ENCODE measurements at places on chromosomes 1 and 21.

DNA sequence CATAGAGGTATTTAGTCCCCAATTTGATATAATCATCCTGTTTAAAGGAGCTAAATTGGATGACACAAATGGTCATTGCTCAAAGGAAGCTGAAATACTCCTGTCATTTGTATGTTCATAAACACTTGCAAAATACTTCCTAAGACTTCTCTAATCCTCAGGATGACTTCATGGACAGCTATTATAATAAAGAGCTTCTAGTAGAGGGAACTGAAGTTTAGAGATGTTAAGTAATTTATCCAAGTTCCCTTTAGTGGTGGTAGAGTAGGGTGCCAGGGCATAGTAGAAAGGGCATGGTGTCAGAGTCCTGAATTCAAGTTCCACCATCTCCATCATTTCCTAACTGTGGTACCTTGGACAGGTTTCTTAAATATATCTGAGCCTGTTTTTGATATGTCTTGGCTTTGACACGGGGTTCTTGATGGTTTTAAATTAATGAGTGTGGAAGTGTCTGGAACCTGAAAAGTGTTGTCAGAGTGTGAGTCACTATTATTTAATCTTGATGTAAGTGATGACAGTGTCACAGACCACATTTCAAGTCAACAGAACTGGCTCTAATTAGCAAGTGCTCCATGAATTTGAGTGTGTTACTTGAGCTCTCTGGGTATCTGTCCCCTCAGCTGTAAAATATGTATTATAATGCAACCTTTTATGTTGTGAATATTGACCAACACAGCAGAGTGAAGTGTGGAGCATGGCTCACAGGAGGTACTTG lies 12.1 kb upstream of the GBP6 start:
- DNase-seq: no peak

GRCh38 chr1:156108664-156109241 lies 5.8 kb upstream of the LMNA start:
- DNase-seq: no peak

- DNase-seq: no peak
Measured at GRCh38 chr1:6350416-6351088, 43.0 kb downstream of the ACOT7 start.

- DNase-seq: no peak
Measured at GRCh38 chr1:57214951-57215575, 208.8 kb downstream of the DAB1 start.

- DNase-seq: peak; percentile 71
Measured at GRCh38 chr1:241688940-241689368, 36.9 kb downstream of the WDR64 start.

- DNase-seq: no peak
Measured at GRCh38 chr1:208154679-208155642, 89.2 kb downstream of the PLXNA2 start.

GRCh38 chr1:169003864-169004516 lies 102.5 kb upstream of the ATP1B1 start:
- DNase-seq: peak; percentile 23

DNA sequence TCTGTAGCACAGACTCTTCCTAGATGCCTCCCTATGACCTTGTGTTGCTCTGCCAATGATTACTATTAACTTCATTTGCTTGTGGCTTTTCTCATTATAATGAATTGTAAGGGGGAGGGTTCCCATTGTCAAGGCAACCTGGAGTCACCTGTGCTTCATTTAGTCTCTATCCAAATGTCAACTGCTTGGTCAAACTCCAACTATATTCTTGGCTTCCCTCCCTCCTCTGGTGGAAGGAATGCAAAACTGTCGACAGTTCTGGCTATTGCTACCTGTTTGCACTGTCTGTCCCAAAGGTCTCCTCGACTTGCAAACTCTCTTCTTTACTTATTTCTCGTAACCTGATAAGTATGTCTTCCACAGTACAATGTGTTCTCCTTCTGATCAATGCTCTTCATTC lies 100.3 kb downstream of the CACNA1E start:
- no peak for DNase-seq

- no peak for DNase-seq
Measured at GRCh38 chr21:43961382-43961909, 50.7 kb upstream of the TRAPPC10 start.

GRCh38 chr1:184684285-184685074 lies 70.2 kb downstream of the EDEM3 start:
- DNase-seq: no peak

DNA sequence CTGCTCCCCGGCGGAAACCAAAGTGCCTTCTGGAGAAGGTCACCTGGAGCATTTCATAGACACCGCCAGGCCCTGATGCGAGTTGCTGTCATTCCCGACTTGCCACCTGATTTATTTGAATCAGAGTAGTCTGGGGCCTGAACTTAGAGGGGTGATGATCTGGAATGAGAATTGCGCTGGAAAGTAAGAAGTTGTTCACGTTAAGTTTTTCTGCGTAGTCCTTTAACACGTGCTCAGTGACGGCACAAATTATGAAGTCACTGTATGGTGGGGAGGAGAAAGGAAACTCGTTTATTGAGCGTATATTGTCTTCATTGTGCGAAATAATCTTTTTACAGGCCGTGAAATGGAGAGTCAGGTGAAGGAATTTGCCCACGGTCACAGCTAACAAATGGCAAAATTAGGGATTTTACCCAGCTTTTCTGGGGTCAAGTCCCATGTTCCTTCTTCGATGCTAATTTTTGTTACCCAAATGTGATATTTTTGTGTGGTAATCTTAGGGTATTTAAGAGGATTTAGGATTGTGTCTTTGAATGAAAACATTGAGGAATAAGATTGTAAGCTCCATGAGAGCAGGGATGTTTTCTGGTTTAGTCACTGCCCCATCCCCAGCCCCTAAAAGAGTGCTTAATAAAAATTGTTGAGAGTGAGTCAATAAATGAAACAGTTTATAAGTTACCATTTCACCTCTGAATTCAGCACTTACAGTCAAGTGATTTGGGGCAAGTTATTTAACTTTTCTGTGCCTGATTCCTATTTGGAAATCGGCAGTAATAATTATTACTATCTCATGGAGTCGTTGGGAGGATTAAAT lies 46.4 kb upstream of the NBL1 start:
- DNase-seq: no peak

GRCh38 chr1:19036041-19036812 lies 79.8 kb upstream of the IFFO2 start:
- DNase-seq: no peak

DNA sequence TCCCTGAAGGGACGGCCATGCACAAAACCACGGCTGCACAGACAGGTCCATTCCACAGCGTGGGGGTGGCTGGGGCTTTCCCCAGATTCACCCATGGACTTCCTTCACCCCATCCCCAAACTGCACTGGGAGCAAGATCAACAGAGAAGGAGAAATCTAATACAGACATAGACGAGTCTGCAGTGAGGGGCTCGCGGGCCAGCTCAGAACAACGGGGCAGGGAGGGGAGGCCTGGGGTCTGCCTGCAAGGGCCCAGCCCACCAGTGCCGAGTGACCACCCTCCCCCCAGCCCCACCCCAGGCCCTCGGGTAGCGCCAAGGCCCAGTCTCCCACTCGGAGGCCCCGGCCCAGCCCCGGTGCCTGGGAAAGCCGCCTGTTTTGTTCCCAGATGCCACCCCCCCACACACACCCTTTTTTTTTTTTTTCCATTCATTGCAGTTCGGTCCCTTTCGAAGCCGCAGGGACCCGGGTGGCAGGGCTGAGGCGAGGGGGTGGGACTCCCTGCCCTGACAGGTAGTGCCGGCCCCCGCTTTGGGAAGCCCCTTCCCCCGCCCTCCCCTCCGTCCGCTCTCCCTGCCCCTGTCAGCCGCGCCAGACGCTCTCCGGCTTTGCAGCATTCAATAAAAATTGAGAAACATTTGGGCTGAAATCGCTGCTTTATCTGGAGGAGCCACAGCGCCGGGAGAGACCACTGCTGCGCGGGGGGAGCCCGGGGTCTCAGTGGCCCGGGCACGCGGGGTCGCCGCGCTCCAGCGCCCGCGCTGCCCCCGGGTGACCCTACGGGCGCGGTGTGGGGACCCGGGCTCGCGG lies 543 bp upstream of the EPHB2 start:
- DNase-seq: peak; percentile 44

GRCh38 chr21:42089093-42089631 lies 18.0 kb downstream of the UMODL1 start:
- no peak for DNase-seq

DNA sequence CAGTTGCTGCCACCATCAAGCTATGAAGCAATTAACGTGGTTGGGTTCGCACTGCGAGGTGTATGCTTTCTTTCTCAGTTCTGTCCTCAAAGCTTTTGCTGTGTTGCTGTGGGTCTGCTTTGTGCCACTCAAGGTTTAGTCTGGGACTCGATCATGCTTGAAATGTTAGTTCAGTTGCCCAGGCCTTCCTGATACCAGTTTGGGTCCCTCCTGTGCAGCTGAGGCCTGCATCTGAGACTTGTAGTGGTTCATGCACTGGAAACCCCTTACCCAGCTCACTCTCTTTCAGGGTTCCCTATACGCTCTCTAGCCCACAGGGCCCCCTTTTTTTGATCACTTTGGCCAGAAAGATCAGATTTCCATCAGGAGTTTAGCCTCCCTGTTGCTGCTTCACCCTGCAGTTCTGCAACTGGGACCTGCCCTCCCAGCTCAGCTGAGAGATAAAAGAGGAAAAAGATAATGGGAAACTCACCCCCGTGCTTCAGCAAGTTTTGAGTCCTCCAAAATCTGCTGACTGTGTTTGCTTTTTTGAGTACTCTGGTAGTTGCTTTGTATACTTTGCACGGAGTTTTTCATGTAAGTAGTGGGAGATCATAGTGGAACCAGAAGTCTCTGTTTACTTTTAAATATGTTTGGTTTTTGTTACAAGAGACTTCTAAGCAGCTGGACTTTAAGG lies 317.0 kb downstream of the HHAT start:
- DNase-seq: no peak

DNA sequence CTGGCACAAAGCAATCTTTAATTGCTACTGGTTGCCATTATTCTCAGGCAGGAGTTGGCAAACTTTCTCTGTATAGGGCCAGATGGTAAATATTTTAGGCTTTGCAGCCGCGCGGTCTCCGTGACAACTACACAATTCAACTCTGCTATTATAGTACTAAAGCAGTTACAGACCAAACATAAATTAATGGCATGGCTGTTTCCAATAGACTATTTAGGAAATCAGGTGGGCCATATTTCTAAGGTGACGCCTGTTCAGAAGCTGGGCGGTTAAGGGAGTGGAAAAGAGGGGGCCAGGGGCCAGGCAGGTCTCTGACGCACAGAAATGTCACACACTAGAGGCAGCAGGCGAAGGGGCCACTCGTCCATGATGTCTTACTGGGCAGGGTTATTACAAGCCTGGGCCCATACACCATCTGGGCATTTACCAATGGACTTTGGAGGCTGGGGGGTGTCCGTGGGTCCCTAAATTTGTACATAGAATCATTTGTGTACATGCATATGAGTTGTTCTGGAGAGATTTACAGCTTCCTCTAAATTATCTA lies 80.1 kb downstream of the STUM start:
- DNase-seq: no peak

- DNase-seq: no peak
Measured at GRCh38 chr21:29209696-29210095, 79.3 kb downstream of the MAP3K7CL start.

DNA sequence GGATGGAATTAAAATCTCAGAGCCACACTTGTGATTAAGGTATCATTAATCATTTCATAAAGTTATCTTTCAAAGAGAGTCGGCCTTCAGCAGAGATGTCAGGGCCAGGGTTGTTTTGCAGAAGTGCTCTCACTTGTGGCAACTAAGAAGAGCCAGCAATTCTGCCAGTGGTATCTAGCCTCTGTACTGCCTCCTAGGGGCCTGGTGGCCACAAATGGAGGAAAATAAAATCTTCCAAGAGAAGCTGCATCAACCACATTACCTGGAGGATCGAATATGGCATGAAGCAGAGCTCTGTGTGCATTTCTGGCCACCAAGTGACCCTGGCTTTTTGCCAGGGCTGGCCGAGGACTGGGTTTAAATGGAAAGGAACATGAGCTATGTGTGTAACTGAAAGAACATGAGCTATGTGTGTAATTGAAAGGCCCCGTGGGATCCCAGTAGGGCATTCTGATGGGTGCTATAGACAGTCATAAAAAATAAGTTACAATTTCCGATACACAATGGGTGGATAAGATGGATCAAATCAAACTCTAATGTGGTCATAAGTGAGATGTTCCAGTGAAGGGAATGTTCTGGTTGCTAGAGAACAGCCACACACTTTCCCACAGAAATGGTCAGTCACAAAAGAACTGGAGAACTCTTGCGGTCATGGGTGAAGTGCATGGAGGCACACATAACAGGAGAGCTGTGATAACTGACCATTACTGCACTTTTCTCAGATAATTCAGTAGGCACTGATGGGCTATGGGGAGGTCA lies 335.8 kb downstream of the CAMTA1 start:
- no peak for DNase-seq

DNA sequence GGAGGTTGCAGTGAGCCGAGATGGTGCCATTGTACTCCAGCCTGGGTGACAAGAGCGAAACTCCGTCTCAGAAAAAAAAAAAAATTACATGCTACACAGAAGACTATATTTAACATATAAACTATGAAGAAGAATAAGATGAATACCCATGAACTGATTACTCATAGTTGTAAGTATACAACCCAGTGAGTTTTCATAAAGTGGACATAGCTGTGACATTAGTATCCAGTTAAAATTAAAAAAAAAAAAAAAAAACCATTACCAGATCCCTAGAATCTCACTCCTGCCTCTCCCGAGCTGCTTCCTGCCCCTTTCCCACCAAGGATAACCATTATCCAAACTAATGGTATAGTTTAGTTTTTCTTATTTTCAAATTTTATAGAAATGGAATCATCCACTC lies 37.4 kb downstream of the UBE4B start:
- peak; percentile 24 for DNase-seq

GRCh38 chr1:211517006-211517405 lies 25.0 kb upstream of the RD3 start:
- no peak for DNase-seq

DNA sequence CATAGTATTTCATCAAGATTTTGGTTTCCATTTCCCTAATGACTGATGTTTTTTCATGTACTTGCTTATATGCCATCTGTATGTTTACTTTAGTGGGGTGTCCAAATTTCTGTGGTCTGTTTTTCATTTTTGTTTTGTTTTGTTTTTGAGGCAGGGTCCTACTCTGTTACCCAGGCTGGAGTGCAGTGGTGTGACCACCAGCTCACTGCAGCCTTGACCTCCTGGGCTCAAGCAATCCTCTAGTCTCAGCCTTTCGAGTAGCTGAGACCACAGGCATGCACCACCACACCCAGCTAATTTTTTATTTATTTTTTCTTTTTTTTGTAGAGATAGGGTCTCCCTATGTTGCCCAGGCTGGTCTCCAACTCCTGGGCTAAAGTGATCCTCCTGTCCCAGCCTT lies 378.0 kb upstream of the VAMP3 start:
- DNase-seq: no peak

DNA sequence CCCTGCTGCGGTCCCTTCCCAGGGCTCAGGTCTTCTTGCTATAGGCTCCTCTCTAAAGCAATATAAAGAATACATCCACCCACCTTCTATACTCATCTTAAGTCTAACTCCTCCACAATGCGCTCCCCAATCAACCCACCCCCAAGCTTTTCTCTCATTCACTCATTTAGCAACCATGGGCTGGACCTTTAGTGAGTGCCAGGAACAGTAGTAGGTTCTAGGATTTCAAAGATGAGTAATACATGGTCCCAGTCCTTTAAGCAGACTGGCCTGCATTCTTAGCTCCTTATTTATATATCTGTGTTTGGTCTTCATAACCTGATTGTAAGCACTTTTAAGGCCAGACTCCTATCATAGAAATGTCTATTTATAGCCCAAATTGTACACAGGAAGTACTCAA lies 5.9 kb downstream of the CAMK1G start:
- peak; percentile 40 for DNase-seq

Measured in HFFc6 (cell line).